ENCODE measurements at places on chromosomes 2 and 18.

DNA sequence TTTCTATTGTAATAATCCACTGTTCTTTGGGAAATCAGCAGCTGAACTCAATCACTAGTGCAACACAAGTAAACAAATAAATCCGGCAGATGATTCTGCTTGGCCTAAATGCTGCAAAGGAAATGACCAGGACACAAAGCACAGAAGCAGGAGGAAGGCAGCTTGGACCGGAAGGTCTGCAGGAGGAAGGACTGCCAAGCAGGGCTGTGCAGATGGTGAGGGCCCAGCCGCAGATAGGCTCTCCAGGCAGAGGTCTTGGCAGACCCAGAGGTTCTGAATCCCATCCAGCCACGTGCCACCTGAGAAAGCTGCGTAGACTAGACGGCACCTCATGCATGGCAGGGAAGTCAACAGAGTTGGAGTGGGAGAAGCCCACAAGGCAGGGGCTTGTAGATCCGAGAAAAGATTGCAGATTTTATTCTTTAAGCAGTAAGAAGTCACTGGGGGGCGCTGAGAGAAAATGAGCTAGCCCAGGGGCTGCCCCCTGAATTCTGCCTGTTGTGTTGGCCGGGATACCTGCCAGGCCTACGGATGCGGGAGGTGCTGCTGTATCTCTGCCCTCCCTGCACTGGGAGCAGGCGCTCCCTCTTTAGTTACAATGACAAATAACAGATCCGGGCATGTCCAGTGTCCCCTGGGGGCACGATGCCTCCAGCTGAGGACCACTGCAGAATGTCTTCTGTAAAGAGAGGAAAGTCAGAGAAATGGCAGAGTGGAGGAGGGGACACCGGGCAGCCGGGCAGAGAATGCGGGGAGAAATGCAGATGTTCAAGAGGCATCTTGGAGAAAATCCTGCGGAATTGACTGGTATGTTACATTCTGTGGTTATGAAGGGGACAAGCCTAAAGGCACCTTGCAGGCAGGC is 153.5 kb downstream of the PXDN start:
- DNase-seq: no peak

DNA sequence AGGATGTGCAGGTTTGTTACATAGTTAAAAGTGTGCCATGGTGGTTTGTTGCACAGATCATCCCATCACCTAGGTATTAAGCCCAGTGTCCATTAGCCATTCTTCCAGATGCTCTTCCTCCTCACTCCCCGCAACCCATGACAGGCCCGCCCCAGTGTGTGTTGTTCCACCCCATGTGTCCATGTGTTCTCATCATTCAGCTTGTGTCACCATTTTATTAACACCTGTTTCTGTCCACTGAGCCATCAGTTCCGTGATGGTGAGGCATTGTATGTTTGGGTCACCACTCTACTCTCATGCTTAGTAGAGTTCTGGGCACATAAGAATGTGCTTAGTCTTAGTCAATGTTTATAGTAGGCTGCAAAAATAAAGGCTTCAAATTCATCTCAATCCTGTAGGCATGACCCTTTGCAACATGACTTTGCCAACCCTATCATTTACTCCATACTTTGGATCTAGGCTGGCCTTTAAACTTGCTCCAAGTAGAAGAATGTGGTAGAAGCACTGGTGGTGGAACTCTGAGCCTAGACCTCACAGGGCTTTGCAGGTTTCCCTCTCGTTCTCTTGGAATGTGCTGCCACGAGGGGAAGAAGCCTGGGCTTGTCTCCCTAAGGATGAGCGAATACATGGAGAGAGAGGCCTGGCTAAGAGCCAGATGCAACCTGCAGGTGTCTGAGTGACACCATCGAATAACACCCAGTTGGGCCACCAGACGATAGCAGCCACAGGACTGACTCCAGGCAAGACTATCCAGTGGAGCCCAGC is 161.5 kb downstream of the NAPG start:
- DNase-seq: no peak

DNA sequence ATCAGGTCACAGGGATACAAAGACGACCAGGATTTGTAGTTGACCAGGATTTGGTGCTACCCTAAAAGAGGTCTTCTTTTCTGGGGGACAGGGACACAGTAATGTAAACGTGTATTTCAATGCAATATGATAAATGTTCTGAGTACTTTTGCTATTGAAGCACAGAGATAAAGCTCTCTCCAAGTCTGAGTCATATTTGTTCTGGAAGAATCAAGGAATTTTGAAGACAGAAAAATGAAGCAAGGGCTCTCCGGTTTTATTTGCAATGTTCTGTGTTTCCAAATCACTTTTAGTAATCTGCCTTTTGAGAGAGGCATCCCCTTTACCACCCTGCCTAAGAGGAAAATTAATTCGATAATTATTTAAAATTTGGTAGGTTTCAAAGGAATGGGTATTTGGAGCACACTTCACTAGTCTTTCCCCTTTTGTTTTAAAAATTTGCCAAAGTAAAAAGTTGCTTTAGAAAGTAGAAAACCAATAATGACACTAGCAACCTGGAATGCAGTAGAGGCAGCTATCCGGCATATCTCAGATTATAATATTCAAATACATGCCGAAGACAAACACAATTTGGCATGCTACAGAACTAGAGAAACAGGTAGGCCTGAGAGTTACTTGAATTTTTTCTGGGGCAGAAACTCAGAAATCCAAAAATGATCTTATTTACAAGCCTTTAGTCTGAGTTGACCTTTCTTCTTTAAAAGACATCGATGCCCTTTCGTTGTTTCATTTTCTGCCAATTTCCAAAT is 82.7 kb downstream of the MREG start:
- no peak for DNase-seq

DNA sequence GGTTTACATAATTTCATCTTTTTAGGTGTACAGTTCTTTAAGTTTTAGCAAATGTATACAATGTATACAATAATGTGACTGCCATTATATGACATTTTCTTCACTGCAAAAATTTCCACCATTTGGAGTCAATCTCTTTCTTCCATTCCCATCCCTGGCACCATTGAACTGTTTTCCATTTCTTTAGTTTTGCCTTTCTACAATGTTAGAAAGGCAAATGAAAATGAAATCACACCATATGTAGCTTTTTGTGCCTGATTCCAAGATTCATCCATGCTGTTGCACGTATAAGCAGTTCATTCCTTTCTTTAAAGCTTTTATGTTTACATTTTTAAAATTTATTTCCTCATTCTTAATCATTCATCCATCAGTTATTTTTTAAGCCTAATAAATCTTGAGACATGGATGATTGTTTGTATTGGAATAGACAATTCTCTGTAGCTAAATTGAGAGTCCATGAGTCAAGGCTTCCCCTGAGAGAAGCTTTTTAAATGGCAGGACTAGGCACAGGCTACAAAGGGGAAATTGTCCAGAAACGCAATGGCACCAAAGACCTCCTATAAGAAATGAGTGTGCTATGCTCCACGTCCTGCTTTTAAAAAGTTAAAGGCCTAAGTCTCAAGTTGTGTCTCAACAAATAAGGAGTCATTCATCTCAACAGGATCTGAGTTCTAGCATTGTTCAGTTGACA is 8.7 kb upstream of the COL5A2 start:
- DNase-seq: no peak

DNA sequence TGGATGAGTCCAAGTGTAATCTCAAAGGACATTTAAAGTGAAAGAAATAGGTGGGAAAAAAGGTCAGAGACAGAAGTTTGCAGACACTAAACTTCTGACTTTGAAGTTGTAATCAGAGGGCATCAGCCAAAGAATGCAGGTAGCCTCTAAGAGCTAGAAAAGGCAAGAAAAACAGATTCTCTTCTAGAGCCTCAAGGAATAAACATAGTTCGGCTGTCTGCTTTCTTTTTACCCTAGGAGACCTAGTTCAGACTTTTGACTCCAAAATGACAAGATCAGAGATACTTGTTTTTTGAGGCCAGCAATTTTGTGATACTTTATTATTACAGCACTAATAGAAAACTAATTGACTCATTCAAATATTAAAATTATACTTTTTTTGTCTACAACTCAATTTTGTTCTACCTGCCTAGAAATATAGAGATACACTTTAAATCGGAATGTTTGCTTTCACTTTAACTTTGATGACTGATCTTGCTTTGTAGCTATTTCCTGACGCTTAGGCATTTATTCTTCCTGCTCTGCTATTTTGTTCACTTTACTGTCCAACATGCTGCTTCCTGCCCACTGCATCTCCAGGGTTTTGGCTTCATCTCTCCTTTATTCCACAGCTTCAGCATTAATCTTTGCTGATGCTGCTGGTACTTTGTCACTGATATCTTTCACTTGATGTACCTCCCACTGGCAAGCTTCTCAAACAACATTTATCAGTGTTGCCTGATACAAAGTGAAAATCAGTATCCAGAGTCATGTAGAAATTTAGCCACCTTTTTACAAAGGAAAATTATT is 272.5 kb downstream of the DSEL start:
- DNase-seq: no peak

DNA sequence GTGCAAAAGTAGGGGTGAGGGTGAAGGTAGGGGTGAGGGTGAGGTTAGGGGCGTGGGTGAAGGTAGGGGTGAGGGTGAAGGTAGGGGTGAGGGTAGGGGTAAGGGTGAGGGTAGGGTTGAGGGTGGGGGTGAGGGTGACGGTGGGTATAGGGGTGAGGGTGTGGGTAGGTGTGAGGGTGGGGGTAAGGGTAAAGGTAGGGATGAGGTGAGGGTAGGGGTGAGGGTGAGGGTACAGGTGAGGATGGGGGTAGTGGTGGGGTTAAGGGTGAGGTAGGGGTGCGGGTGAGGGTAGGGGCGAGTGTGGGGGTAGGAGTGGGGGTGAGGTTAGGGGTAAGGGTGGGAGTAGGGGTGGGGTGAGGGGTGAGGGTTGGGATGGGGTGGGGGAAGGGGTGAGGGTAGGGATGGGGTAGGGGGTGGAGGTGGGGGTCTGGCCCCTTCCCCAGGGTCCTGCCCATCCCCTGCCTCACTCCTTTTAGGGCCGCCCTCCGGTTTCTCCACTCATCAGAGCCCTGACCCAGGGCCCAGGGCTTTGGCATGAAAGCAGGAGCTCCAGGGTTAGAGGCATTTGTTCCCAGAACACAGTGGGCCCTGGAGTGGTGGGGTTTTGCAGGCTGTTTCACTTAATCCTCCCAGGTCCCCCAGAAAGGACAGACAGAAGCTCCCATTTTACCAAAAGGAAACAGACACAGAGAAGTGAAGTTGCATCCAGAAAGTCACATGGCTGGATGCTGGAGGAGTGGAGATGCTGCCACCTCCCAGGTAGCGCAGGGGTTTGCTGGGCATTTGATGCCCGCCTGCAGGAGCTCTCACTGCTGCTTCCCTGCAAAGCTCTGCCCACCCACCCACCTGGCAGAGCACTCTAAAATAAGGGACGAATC is 26.9 kb downstream of the SNORC start:
- DNase-seq: peak; percentile 37

- DNase-seq: no peak
Measured at GRCh38 chr2:99256677-99257076, 1.2 kb upstream of the LYG2 start.

DNA sequence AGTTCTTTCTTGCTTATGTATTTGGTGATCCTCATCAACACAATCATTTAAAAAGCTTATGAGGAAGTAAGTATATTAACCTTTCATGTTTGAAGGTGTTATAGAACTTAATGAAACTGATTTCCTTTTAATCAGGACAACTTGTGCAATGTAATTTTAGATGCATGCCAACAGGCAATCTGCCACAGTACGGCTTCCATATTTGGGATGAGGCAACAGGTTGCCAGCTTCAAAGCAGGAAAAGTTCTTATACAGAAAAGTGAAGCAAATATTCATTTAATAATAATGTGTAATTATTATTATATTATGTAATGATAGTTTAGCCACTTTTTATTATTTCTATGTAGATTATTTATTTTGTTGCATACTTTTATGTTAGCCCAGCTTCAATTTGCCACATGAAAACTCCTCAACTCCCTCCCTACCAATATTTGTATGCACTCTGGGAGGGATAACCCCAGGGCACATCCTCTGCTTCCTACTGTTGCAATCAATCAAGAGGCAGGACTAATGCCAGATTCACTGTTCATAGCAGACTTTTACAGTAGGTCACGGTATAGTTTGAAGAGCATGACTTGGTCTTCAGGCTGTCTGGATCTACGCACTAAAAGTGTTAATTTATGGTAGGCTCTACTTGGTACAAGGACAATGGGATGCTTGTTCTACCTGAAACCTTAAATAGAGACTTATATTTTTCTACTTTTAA is 277.2 kb downstream of the AGPS start:
- no peak for DNase-seq

DNA sequence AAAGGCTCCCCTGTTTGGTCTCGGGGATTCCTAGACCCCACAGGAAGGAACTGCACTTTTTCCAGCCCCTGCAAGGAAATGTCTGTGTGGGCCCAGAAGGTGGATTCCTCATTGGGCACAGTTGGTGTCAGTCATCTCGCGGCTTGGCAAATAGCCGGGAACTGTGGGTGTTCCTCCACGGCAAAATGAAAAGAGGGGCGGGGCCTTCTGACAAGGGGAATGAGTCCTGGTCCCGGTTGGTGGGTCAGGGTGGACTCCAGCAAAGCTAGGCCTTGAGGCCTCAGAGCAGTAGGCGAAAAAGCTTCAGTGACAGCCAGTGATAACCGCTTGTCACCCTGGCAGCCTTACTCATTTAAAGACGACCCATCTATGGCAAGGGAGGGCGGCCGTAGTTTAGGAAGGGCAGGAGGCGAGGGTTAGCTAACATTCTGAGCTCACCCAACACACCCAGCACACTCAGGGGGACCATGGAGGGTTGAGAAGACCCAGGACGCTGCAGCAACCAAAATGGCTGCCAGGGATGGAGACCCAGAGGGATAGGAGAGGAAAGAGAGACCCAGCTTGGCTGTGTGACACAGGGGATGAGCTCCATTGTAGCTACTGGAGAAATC is 16.5 kb downstream of the SLC4A3 start:
- peak; percentile 69 for DNase-seq

DNA sequence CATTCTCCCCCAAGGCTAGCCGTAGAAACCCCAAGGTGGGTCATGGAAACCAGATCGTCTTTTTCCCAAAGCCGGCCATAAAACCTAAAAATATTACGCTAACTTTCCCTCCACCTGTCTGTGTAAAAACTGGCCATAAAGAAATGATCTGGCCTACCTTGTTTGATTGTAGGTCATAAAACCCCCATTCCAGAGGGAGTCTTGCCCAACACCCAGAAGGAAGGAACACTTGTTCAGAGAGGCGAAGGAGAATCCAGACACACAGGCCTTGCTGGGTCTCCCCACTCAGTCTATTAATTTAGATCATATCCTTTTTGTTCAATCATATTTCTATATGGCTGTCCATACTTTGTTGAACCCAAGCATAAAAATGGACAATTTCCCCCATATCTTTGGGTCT is 344.7 kb downstream of the HRH4 start:
- no peak for DNase-seq
